Gastroesophageal sphincter (tissue), 4 donors: ENCODE measurements at places on chromosomes 13 and 19. TPM values are rescaled to one million over a fixed set of nuclear protein-coding genes. Genes with fewer than 3 reads are reported as not detected.

Gene TRAPPC2B
- 14.6 TPM for total RNA-seq

Gene TMPRSS9
- total RNA-seq = not detected

Gene KLK2
- not detected for total RNA-seq

Gene CHST8
- total RNA-seq = 0.16 TPM

Gene ZNF540
- 11.8 TPM for total RNA-seq
